NCI-H446 (cell line): ENCODE measurements at places on chromosomes 6 and 20.

- no peak for DNase-seq
Observed at GRCh38 chr6:9527679-9528286, 887.1 kb downstream of the TFAP2A start.

GRCh38 chr20:9244811-9245210, 175.9 kb downstream of the PLCB4 start:
- DNase-seq = no peak

- DNase-seq = no peak
Observed at GRCh38 chr6:142854589-142855488, 90.1 kb downstream of the HIVEP2 start.

- no peak for DNase-seq
Observed at GRCh38 chr6:142952614-142953013, 7.6 kb upstream of the HIVEP2 start.

DNA sequence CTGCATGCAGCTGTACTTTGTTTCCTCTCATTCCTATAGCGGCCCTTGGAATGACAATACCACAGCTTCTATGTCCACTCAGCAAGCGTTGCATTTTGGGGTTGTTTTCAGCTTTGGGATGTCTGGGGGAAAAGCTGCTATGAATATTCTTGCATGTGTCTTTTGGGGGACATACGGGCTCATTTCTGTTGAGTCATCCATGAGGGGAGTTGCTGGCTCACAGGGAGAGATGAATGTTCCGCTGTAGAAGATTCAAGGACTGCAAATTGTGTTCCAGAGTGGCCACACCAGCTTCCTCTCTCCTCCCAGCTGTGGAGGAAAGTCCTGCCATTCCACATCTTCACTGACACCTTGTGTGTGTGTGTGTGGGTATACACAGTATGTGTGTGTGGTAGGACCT, 43.3 kb downstream of the TGM2 start:
- DNase-seq = no peak

DNA sequence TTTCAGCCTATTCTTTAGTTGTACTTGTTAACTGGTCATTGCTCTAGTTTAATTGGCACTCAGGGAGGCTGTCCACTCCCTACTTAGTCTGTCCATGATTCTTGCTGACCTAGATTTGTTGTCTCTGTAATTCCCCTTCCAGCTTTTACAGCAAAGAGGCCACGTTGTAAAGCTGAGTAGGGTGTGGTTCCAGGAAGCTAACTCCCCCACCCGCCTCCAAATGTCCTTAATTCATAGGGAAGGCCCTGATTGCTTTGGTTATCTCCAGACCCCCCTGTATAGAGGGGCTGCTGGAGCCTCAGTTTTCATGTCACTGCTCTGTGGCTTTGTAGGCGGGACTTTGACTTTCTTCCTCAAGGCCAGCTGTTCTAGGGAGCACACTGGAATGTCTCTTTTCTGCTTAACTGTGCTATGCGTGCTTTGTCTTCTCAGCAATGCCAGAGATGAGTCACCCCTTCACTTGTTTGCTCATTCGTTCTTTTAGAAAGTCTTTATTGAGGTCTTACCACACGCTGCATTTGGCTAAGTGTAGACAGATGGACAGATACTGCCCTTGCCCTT, 175.1 kb upstream of the JAG1 start:
- no peak for DNase-seq

GRCh38 chr20:24722586-24722985, 226.5 kb upstream of the CST7 start:
- DNase-seq = peak; percentile 84

GRCh38 chr20:11851646-11852045, 66.0 kb upstream of the BTBD3 start:
- no peak for DNase-seq

- no peak for DNase-seq
Observed at GRCh38 chr6:36716476-36717093, 19.0 kb downstream of the RAB44 start.

GRCh38 chr20:40638414-40638813, 50.6 kb downstream of the MAFB start:
- DNase-seq = no peak

DNA sequence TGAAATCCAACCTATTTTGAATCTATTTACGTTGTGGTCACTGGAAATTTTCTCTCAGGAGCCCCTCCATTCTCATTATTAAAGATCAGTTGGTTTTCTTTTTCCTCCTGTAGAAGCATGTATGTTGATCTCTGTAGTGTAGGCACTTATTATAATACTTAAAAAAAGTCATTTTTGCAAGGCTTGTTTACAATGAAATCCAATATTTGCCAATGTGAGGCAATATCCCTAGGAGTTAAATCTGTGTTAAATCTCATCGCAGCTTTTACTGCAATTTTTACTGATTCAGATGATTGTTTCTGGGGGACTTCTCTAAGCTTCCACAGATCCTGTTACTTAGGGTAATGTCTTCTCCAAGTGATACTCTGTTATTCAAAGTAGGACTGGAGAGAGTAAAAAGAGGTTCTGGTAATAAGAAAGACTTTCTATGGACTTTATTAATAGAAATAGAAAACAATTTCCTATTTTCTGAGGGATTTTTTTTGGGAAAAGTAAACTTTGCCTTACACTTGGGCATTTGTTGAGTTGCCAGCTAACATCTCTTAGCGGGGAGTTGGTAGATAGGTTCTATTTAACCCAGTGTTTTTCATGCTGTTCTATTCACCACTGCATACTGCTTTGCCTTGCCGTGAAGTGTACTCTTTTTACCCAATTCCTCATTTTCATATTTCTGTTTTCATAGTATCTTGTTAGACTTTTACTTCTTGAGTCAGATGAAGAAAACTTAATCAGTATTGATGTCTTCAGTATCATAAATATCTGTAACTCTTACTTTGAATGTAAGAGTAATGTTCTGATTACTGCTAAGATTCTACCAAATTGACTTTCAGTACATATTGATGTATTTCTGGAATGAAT, 48.6 kb downstream of the CDKAL1 start:
- no peak for DNase-seq

GRCh38 chr6:35178012-35178411, 35.7 kb upstream of the SCUBE3 start:
- no peak for DNase-seq

- no peak for DNase-seq
Observed at GRCh38 chr6:159594106-159594749, 98.8 kb downstream of the SOD2 start.

DNA sequence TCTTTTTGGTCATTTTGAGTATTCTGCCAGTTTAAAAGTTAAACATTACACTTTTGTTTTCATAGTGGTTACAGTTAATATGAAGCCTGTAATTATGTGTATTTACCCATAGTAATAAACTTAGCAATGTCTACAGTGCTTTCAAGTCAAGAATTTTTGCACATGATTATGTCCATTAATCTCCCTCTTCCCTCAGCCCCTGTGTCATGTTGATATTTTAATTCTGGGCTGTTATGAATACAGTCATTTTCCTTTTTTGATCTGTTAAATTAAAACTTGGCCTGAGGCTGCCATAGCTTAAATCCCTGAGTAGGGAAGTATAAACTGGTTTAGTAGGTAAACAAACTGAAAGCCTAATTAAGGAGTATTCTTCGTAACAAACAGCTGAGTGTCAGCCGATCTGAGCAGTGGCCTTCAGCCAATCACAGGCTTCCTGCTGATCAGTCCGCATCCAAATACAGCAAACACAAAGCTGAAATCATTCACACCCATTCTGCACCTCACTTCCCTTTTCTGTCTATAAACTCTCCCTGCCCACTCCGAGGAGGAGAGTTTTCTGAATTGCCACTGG, 9.5 kb upstream of the SFT2D1 start:
- no peak for DNase-seq

GRCh38 chr6:163695414-163695864, 280.9 kb downstream of the QKI start:
- no peak for DNase-seq

DNA sequence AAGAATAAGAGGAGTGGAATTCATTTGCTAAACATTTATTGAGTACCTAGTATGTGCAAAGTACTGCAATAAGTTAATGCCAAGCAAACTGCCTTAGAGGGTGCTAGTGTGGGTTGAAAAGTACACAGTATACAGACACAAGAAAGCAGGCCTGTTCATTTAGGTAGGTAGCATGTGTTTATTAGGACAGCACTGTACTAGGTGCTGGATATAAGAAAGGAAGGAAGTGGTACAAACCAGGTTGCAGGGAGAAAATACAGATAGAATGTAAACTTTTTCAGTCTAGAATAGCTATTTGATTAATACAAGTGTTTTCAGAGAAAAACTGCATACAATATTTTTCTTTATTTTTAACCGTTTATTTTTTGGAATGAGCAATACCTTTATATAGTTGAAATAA, 68.1 kb downstream of the PHF20 start:
- DNase-seq = no peak

DNA sequence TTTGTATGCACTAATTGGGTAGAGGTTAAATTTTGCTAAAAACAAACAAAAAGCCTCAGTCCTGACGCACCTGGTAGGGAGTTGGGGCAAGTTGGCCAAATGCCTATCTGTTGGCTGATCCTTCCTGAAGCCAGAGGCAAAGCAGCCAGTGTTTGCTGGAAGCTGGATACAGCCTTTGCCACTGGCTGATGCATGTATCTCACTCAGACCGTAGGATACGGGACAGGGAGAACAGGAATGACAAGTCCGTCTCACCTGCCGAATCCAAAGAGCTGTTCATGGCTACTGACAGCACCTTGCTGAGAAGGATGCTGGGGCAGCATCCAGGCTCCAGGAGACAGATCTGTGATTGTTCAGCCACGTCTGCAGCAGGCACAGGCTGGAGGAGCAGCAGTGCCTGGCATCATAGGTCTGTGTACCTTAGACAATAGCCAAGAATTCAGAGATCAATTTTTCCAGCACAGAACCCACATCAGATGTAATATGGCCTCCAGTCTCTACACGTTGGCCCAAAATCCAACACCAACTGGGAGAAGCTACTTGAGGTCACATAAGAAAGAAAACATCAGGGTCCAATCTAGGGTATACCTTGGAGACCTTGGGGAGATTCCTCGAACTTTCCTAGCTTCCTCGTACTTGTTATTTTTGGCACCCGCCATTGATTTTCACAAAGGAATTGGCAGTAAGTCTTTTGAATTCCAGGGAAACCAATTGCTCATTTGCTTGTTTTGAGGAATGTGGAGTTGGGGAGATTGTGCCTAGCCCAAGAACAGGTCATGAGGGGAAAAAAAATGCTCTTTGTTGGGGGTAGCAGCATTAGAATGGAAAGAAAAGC, 108.5 kb upstream of the ARMC2 start:
- no peak for DNase-seq

GRCh38 chr20:31606804-31607639, 1.9 kb downstream of the ID1 start:
- DNase-seq = peak; percentile 81

- DNase-seq = no peak
Observed at GRCh38 chr6:11625302-11625701, 87.8 kb downstream of the TMEM170B start.

DNA sequence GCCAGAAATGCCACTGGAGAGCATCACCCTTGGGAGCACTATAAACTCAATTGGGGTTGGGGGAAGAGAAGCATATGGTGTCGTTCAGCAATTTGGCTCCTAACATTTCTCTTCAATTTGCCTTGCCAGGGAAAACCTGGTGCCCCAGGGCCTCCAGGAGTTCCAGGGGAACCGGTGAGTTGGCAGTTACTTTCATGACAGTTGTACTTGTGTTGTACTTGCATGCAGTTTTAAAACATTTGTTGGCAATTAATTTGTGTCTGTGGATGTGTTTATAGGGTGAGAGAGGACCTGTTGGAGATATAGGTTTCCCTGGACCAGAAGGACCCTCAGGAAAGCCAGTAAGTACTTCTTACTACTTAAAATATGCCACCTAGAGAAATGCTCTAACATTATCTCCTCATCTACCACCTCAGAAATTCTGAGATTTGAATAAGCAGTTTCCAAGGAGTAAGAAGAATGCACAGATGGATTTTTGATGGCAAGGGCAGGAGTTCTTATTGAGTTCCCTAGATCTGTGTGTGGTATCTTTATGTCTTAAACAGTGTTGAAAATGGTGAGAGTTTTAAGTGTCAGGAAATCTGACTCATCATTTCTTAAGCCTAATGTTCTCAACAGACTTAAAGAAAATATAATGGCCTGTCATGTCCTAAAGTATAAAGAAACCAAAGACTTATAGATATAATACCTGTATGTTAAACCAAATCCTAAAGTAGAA, 122.5 kb downstream of the COL9A1 start:
- no peak for DNase-seq

DNA sequence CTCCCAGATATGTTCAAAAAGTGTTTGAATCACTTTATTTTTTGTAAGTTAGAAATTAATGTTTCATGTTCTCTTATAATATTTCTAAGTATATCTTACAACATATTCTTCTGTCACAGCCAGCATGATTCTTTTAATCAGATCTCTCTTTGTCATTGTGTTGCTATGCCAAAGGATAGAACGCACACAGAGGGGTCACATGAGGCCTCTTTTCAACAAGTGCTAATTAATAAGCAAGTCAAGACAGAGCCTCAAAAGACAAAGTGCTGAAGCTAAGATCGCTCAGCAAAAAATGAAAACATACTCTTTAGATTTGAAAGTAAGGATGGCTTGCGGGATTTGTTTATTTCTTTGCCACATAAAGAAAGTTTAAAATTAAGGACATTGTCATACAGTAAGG, 508.8 kb upstream of the PTCHD4 start:
- DNase-seq = no peak

DNA sequence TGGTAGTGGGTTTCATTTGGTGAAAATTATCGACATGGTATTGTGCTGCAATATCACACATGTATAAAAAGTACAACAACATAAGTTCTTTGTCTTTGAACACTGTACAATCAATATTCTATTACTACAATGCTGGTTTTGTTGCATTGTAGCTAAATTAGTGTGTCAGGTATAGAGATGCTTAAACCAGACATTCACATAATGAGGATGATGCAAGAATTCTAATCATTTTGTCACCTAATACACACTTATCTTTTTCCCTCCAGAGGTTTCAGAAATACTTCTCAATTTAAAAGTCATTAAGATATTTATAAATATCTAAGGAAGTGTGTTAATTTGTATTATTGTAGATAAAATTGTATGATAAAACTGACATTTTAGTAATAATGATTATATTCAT, 174.8 kb upstream of the MAN1A1 start:
- no peak for DNase-seq

GRCh38 chr20:10708351-10709185, 34.8 kb upstream of the JAG1 start:
- no peak for DNase-seq
